ENCODE measurements at places on chromosomes 12 and 14.

DNA sequence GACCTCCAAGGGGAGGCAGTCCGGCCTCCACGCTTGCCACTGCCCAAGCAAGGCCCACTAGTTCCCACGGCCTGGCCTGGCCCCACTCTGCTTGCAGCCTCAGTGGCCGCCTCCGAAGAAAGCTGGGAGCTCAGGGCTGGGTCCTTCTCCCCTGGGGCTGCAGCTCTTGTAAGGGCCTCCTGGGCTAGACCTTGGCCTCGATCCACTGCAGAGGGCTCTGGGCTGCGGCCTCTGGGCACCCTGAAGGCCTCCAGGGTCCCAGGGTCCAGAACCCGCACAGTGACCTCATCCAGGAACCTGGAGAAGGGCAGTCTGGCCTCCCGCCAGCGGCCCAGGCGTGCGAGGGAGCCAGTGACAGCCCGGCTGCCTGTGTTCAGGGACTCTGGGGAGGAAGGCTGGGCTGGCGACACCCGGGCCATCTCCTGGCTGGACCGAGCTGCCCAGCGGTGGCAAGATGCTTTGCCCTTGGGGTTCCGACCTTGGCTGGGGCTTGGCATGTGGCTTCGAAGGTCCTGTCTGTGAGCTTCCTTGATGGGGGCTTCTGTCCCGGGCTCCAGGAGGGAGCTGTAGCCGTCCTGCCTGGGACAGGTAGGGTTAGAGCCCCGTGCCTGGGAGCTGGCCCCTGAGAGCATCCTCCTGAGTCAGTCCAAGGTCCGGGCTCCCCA, 9.8 kb downstream of the BEGAIN start:
- no peak for DNase-seq

- no peak for DNase-seq
Observed at GRCh38 chr12:14314801-14315200, 50.7 kb upstream of the ATF7IP start.

GRCh38 chr12:3313066-3313465, 177.9 kb upstream of the PRMT8 start:
- DNase-seq: peak; percentile 77

- no peak for DNase-seq
Observed at GRCh38 chr12:60290532-60290931, 694.7 kb downstream of the SLC16A7 start.

DNA sequence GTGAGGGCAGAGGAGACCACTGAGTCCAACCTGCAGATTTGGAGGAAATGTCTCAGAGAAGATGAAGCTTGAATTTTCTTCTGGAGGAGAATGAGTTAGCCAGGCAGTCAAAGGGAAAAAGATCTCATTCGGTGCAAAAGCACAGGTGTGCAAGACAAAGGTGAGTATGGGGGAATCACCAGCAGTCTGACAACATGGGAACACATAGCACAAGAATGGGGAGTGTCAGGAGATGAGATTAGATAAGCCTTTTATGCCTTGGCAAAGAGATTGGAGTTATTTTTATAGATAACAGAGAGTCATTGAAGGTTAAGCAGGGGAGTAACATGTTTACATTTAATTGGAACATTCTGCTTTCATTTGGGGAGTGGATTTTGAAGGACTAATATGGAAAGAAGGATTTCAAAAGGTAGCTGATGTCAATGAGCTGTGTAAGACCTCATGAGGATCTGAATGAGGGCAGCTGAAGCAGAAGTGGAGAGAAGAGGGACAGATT, 171.3 kb upstream of the NTF3 start:
- DNase-seq: no peak

- no peak for DNase-seq
Observed at GRCh38 chr12:100862676-100863075, 68.1 kb downstream of the ANO4 start.

GRCh38 chr12:5180496-5180895, 136.8 kb downstream of the KCNA5 start:
- DNase-seq: no peak

- DNase-seq: no peak
Observed at GRCh38 chr12:56296295-56296694, 3.8 kb downstream of the CS start.

DNA sequence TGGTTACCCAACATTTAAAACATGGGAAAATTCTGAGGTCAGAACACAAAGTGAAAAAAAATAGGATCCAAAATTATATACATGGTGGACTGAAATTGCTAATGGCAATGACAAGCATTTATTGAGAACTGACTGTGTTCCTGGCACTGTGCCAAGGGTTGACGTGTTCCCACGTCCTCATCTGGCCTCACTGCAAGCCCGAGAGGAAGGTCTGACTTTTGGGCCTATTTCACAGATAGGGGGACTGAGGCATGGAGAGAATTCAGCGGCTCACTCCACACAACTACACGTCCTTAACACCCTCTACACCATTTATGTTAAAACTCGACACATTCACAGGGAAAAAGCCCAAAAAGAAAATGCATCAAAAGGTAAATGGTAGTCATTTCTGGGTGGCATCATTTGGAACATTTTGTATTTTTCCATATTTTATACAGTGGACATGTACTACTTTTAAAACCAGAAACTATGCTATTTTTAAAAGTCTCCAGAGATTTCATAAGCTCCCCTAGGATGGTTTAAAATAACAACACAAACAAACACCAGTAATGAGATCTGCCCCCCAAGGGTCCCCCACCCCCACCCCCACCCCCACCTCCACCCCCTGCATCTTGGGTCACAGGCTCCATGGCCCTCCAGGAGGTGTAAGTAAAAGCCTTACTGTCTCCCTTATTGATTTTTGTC, 27.7 kb downstream of the CLMN start:
- peak; percentile 83 for DNase-seq

GRCh38 chr14:90541076-90541634, 144.3 kb downstream of the CALM1 start:
- DNase-seq: no peak

DNA sequence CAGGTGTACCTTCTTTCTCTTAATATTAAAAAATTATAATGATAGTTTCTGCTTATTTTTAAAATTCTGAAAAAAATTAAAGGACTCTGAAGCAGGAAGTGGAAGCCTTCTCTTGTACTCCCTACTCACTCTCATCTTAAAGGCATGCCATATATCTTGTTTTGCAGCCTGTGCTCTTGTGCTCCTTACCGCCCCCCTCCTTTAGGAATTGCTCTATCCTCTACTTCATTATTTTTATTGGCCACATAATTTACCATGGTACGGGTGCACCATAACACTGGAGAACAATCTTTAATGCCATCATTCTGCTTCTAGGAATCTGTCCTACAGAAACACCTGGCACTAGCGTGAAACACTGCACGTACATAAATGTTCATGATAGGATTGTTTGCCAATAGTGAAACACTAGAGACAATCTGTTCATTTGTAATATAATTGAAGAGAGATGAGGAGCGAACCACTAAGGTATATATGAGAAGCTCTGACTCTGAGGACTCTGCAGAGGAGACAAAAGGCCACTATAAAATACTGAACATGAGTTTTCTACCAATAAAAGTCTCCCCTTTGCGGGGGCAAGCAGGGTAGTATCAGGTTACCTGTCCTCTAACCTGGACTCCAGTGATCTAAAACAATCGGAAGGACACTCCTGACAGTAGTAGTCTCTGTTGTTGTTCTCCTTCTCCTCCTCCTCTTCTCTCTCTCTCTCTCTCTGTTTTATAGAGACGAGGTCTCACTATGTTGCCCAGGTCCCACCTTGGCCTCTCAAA, 6.3 kb upstream of the NYNRIN start:
- DNase-seq: peak; percentile 77

- no peak for DNase-seq
Observed at GRCh38 chr14:60566101-60566500, 57.2 kb downstream of the SIX6 start.

DNA sequence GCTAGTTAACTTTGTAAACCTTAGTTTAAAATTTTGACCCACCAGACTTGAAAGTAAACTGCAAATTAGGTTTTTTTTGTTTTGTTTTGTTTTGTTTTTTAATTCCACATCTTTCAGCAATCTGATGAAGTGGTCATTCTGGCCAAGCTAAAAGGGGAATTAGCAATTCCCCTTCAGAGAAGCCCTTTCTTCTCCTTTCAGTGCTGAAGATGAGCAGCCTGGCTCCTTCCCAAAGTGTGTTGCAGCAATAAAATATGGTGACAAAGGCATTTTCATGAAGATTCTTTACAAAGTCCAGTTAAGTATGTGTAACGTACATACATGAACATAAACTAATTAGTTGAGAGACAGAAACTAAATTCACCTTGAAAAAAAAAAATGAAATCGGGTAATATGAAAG, 380.1 kb downstream of the NOVA1 start:
- DNase-seq: no peak

- DNase-seq: no peak
Observed at GRCh38 chr14:77241955-77242354, 29.1 kb downstream of the NGB start.

DNA sequence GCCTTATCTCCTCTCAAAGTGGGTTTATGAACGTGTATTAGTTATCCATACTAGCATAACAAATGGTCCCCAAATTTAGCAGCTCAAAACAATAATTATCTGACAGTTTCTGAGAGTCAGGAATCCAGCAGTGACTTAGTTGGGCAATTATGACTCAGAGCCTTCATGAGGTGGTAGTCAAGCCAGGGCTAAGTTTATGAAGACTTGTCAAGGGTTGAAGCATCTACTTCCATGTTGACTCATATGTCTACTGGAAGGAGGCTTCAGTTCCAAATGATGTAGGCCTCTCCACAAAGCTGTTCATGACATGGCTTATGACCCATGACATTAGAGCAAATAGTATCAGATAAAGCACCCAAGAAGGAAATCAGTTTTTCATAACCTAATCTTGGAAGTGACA, 73.2 kb downstream of the IPO8 start:
- DNase-seq: peak; percentile 72

- peak; percentile 6 for DNase-seq
Observed at GRCh38 chr14:22460461-22461195, 128.4 kb downstream of the DAD1 start.

GRCh38 chr12:68804657-68805591, 3.1 kb upstream of the MDM2 start:
- no peak for DNase-seq

DNA sequence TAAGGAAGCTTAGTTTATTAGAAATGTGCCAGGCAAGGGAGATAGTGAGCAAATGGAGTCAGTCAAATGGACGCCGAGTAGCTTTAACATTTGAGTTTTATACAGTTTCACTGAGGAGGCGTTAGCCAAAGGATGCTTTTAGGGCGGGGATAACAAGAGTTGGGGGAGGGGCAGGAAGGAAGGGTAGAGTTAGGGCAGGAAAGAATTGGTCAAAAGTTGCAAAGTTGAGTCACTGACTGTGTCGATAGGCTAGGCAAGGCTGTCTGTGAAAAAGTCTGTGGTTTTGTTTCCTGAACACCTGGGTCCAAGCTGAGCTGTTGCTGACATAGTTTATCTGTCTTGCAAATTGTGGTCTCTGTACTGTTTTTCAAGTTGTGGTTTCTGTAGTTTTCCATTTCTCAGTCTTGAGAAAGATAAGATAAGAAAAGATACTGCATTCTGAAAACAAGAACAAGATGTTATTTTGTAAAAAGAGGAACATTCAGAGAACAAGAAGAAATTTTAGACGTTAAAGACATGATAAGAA, 62.6 kb upstream of the RESF1 start:
- peak; percentile 37 for DNase-seq

- no peak for DNase-seq
Observed at GRCh38 chr12:69151254-69151764, 88.1 kb upstream of the CPSF6 start.

DNA sequence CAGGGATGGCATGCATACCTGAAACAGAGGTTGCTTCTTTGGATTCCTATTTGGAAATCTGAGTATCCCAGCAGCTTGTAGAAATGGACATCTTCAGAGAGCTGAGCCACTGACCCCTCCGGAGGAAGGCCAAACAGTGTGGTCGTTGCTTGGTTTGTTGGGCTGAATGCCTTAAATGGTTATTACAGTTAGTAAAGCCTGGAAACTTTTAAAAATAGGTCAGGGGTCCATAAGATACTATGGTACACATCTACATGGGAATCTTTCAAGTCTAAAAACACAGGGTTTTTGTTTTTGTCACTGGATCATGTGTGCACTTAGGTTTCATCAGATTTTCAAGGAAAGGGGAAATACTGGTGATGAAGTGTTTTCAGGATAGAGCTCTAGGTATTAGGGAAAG, 7.7 kb downstream of the DYRK2 start:
- no peak for DNase-seq

DNA sequence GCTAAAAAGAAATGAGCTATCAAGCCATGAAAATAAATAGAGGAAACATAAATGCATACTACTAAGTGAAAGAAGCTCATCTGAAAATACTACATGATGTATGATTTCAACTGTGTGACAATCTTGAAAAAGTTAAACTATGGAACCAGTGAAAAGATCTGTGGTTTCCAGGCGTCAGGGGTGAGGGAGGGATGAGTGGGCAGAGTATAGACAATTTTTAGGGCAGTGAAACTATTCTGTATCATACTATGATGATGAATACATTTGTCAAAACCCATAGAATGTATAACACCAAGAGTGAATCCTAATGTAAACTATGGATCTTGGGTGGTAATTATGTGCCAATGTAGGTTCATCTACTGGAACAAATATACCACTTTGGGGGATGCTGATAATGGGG, 21.3 kb downstream of the SPX start:
- DNase-seq: no peak

GRCh38 chr12:104630230-104630670, 173.5 kb downstream of the CHST11 start:
- no peak for DNase-seq

DNA sequence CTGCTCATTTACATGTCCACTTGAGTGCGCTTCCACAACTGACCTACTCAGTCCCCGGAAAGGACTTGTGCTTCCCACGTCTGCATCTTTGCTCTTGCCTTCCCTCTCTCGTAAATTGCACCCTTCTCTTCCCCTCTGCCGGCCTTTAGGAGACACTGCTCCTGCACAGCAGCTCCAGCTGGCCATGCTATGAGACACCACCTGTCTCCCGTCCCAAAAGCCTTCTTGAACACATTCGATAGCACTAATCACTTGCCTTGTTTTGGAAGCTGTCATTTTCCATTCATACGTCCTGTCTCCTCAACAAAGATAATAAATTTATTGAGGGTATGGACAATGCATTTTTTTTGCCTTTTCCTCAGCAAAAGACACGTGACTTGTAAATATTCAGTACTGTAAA, 15.7 kb upstream of the KCNA1 start:
- DNase-seq: no peak
